ENCODE measurements at places on chromosomes 16 and 17.
A peak's percentile ranks its signal among the peaks of the same experiment; 100 is the strongest.

GRCh38 chr17:10556301-10557005, 7.0 kb upstream of the MYH2 start:
- DNase-seq: no peak

DNA sequence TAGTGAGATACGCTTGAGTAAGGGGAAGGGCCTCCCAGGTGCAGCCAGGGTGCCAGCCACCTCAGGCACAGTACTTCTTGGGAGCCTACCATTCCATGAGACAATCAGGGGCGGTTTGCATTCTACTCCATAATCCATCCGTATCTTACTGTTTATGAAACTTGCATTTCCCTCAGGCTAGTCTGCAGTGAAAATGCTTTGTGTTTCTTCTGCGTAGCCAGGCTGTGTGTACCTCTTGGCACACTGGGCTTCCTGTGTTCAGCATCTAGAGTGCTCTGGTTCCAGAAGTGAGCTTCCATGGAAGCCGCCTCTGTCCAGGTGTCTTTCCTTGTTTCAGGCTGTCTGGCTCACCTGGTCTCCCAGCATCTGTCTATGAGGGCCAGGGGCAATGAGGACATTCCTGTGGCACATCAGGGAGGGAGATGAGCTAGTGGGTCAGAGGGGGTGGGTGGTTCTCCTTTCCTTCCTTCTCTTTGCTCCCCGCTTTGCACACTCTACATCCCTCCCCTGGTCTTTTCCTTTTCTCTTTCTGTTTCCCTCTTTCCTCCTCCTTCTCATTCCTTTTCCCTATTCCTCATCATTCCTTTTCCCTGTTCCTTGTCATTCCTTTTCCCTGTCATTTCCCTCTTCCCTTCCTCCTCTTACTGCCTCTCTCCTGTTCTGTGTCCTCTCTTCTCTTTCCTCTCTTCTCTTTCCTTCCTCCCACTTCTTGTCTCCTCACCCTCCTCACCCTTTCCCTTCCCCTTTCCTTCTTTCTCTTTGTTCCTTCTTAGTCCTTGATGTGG, 386.5 kb downstream of the CPPED1 start:
- DNase-seq: no peak

GRCh38 chr17:67491009-67491680, 114.1 kb downstream of the PITPNC1 start:
- peak; percentile 98 for DNase-seq

GRCh38 chr16:54891346-54891745, 39.3 kb upstream of the IRX5 start:
- DNase-seq: no peak

DNA sequence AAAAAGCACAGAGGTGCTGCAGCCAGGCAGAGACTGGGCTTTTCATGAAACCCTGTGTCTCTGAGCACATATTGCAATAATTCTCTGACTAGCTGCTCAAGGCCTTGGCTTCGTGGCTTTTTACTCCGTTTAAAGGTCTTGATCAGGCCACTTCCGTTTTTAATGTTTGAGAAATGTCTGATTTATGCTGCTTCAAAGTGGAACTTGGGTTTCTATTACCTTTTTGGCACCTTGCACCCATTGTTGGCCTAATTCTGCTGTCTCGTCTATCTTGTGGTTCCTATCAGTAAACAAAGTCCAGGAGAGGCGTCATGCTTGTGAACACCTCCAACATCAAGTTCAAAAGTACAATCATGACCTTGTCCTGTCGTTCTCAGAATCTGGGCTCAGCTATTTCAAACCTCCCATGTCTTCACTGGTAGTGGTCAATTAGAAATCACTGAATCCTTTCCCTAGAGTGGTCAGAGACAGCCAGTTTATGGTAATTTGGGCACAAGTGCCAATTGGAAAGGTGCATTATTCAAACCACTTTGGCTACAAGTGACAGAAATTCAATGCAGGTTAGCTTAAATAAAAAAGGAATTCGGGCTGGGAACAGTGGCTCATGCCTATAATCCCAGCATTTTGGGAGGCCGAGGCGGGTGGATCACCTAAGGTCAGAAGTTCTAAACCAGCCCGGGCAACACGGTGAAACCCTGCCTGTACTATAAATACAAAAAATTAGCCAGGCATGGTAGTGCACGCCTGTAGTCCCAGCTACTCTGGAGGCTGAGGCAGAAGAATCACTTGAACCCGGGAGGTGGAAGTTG, 33.3 kb upstream of the METTL9 start:
- DNase-seq: no peak

DNA sequence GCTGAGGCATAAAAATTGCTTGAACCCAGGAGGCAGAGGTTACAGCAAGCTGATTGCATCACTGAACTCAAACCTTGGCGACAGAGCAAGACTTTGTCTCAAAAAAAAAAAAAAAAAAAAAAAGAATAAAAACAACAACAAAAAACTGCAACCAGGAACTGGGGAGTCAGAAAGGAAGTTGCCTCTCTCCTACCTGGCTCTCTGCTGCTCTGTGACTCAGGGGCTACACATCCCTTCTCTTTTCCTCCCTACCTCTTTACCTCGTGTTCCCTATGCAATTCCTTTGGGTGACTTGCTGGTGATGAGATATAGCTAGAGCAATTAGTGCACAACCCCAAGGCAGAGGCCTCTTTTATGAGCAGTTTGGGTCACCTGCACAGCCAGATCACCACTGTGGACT, 95.9 kb downstream of the ABCC1 start:
- no peak for DNase-seq

DNA sequence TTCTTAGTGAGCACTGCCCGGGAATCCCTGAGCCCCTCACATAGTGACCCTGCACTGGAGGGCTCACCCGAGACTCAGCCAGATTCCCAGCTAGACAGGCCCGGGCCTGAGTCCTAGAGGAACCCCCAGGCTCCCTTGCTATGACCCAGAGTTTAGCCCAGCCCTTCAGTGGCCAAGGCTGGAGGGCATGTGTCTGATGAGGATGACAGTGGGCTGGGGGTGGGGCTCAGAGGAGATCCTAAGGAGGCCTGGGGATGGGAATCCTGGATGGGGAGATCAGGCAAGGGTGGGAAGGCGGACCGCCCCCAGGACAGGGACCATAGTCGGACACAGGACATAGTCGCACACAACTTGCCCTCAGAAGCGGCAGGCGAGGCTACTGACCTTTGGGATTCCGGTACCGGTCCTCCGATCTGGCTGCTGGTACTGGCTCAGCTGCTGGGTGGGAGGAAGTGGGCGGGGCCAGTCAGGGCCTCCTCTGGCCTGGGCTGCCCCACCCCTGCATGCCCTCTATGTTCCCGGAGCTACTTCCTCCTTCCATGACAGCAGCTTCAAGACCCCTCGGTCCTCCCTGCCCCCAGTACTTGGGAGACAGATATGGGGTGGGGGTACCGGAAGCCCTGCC, 1.1 kb downstream of the CD79B start:
- no peak for DNase-seq

DNA sequence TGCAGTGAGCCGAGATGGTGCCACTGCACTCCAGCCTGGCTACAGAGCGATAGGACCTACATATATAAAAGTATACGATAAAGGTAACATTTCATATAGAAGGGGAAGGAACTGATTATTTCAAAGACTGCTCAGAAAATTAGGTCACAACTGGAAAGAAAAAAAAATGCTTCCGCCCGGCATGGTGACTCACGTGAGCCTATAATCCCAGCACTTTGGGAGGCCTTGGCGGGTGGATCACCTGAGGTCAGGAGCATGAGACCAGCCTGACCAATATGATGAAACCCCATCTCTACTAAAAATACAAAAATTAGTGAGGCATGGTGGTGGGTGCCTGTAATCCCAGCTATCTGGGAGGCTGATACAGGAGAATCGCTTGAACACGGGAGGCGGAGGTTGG, 7.8 kb downstream of the TEX14 start:
- DNase-seq: no peak

Data from fibroblast of lung (primary cell).